ENCODE measurements at places on chromosomes 13 and 19. TPM values are rescaled to one million over a fixed set of nuclear protein-coding genes. Genes with fewer than 3 reads are reported as not detected.

GRCh38 chr19:4849019-4849418 is 17.5 kb upstream of the TICAM1 start:
- DNase-seq = no peak

- no peak for DNase-seq
Observed at GRCh38 chr19:36266375-36266961, 51.6 kb downstream of the ZNF146 start.

DNA sequence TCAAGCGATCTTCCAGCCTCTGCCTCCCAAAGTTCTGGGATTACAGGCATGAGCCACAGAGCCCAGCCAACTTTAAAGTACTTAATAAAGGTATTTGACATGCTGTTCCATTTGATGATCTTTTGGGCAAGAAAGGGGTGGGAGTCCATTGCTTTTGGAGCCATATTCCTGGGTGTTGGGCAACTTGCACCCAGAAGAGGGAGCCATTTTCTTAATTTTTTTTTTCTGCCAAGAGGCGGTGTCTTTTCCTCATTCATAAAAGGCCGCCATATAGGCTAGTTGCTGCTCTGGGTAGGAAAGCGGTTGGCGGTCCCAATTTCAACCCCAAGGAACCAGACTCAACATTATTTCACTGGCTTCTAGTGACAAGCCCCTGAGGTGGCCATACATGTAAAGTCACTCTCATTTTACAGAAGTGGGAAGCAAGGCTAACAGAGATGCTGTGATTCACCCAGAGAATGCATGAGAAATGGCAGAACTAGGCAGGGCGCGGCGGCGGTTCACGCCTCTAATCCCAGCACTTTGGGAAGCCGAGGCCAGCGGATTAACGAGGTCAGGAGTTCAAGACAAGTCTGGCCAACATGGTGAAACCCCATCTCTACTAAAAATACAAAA is 139.6 kb downstream of the CACNA1A start:
- DNase-seq = peak; percentile 5

- no peak for DNase-seq
Observed at GRCh38 chr13:37667702-37668101, 69.1 kb upstream of the POSTN start.

- no peak for DNase-seq
Observed at GRCh38 chr13:83895994-83896580, 13.8 kb upstream of the SLITRK1 start.

POP4 gene
- 67.9 TPM for total RNA-seq

DNA sequence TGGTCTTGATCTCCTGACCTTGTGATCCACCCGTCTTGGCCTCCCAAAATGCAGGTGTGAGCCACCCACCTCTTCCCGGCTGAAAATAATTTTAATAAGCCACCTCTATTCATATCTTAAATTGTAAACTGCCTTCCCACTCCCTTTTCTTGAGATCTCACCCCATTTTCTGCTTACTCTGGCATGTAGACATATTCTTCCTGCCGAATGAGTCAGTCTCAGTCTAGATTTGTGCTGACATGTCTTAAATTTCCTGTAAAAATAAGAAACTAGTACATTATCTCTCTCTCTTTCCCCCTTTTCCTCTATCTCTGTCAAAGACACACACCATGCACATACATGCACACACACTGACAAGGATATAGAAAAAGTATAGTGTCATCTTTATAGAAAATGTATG is 60.9 kb downstream of the THSD1 start:
- no peak for DNase-seq

FFAR1 gene
- total RNA-seq = not detected

- DNase-seq = peak; percentile 50
Observed at GRCh38 chr19:13848798-13849676, 27.9 kb upstream of the NANOS3 start.

GRCh38 chr13:64333888-64334287 is 2896.2 kb downstream of the PCDH9 start:
- peak; percentile 1 for DNase-seq

CGB8 gene
- not detected for total RNA-seq

DNA sequence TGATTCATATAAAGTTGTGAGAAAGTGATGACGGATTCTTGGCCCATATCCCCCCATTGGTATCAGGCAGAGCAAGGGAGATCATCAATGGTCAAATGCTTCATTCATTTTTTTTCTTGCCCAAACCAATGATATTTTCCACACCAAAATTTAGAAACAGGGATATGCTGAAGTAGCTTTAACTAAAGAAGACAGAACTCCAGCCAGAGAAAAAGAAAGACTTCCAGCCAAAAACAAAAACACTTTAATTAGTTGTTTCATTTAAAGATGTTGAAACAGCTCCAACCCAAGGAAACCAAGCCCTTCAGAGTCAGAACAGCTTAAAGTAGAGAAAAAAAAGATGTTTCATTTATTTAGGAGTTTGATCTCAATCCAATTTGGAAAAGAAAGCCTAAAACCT is 358.9 kb upstream of the NBEA start:
- DNase-seq = no peak

DNA sequence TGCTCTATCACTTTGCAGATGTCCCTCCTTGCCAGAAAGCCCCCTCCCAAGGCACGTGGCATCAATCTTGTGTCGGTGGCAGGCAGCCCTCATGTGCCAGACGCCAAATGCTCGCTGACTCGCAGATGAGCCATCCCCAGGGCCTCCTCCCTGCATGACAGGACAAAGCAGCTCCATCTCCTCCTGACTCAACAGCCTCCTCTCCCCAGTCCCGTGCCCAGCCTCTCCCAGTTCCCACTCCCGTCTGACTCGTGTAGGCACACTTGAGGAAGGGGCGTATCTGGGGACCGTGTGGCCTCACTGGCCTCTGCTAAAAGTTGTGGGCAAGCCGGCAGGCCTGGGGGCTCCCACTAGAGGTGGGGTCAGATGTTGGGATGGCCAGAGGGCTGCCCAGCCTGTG is 133.6 kb downstream of the STK24 start:
- peak; percentile 71 for DNase-seq

C1QTNF9 gene
- not detected for total RNA-seq

DNA sequence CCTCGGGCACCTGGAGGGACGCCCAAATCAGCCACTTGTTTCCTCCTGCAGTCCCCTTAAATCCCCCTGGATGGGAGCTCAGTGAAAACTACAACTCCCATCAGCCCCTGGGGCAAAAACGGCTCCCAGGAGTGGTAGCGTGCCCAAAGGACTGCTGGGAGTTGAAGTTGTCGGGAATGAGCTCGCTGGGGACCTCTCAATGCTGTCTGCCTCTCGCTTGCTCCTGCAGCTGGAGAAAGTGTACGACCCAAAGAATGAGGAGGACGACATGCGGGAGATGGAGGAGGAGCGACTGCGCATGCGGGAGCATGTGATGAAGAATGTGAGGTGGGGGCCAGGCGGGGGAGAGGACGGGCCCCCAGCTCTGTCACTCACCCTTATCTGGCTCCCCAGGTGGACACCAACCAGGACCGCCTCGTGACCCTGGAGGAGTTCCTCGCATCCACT is 14.7 kb upstream of the DHDH start:
- no peak for DNase-seq

GTF2F2 gene
- 33.9 TPM for total RNA-seq

DNA sequence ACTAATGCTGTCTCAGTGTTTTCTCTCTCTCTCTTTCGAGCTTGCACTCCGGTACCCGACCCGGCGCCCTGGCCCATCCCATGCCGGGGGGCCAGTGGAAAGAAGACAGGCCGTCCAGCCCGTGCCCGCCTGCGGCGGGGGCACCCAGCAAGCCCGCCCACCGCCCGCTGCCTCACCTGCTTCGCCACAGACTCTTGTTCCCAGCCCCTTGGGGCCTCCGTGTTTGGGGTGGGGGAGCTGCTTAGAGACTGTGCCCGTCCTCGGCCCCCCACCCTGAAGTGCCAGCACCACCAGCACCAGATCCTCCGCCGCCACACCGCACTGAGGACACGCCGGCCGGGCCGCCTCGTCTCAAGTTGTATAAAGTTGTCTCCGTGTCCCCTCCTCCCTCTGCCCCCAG is 2.4 kb downstream of the LENG9 start:
- DNase-seq = no peak

DNA sequence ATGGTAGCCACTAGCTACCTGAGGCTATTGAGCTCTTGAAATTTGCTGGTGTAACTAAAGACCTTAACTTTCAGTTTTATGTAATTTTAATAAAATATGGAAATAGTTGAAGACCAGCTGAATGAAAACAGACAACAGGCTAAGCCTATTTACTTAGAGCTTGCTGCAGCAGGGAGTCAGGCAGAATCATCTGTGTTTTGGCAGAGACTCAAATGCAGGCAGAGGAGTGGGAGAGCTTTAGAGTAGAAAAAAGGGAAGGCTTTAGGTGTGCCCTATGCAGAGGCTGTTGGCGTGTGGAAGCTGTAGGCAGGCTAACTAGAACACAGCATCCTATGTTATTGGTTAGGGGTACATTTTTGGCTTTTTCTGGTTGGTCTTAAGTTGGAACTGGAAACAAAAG is 304.9 kb upstream of the NBEA start:
- DNase-seq = no peak

DNA sequence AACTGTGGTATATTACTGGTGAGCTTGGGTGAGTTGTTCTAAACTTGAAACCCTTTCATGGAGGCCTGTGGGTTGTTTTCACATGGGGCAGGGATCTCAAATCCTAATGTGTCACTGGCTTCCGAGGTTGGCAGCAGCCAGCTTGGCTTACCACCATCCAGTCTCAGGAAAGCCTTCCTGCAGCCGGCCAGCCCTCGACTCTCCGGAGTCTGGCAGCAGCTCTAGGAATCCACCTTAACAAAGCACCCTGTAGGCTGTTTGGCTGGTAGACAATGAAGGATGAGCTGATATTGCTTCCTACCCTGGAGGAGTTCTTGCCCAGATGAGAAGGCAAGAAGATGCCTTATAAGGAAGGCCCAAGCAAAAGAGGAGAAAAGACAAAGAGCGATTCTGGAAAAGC is 188.3 kb downstream of the KLF12 start:
- DNase-seq = peak; percentile 84

DNA sequence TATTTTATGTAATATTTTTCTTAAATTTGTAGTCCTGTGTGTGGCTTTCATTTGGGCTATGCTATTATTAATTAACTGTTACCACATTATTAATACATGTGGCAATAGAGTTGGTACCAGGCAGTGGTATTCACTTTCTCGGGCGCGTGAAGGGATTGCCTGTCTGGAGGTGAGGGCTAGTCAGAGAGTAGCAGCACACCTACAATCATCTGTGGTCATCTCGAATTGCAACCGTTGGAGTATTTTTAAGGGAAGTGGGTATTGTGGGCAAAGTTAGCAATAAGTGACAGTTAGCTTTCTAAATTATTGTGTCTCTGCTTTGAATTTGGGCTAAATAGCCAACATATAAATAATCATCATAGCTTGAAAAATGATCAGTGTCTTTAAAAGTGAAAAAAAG is 20.0 kb upstream of the GPR18 start:
- no peak for DNase-seq

GRCh38 chr19:2810141-2811091 is 9.3 kb upstream of the ZNF554 start:
- no peak for DNase-seq

- DNase-seq = peak; percentile 92
Observed at GRCh38 chr13:32430018-32430747, 2.3 kb upstream of the N4BP2L1 start.

DNA sequence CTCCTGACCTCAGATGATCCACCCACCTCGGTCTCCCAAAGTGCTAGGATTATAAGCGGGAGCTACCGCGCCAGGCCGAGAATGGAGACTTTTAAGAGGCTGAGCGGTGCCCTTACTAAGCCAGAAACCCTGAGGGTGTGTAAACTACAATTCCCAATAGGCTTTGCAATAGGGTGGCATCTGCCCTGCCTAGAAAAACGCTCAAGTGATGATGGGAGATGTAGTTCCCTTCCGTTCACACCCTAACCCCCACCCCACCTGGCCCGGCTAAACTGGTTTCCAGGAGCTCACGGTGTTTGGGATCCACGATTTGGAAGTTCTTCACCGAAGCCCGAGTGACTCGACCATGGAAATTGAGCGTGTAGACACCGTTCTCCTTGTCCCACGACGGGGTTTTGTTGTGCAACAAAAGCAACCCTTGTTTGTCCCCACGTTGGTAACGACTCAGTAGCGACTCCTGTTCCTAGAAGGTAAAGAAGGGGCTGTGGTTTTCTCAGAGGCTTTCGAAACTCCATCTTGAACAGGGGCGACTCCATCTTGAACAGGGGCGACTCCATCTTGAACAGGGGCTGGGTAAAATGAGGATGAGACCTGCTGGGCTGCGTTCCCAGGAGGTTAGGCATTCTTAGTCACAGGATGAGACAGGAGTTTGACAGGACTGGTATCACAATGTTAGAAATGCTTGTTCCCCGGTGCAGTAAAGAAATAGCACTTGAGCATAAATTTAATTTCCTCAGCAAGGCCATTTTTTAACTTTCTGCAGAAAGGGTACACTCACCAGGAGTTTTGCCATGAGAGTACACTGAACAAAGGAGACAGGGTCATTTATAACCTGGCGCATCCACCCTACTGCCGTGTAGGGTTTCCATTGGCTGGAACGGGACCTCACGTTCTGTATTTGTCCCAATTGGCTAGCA is 9.8 kb downstream of the PPP1R15A start:
- no peak for DNase-seq

RNF225 gene
- not detected for total RNA-seq

CATSPERD gene
- not detected for total RNA-seq

- no peak for DNase-seq
Observed at GRCh38 chr13:89968470-89968869, 1379.0 kb upstream of the MIR17HG start.

GRCh38 chr19:5522106-5522505 is 45.6 kb downstream of the TINCR start:
- no peak for DNase-seq

- DNase-seq = no peak
Observed at GRCh38 chr13:25172303-25172630, 179 bp upstream of the AMER2 start.

ARL11 gene
- total RNA-seq = not detected

- DNase-seq = peak; percentile 53
Observed at GRCh38 chr19:18401580-18402112, 4.2 kb upstream of the LRRC25 start.

DNA sequence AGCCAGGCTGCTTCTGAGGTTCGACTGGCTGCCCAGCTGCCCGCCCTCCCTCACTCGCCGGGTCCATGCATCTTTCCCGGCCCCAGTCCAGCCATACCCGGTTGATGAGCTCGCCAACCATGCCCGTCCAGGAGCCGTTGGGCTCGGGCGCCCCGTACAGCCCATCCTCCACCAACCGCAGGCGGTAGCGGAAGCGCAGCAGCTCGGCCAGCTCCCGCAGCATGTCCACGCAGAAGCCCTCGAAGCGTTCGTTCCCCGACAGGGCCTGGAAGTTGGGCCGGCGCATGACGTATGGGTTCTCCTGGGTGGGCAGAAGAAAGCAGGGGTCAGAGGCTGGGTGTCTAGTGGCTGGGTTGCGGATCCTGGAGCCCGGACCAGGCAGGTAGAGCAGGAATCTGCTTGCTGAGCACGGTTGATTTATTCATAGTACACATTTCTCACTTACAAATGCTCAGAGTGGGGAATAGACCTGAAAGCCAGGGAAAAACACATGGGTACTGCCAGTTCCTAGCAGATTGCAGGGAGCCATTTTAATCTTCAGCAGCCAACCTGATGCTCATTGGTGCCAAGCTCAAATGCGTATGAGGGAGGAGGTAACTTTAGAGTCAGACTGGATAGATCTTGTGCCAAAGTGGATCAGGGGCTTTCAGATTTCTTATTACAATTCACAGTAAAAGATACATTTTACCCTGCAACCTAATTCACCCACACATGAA is 27.4 kb downstream of the GRIK5 start:
- no peak for DNase-seq

MUC16 gene
- total RNA-seq = not detected
